ENCODE measurements at places on chromosomes 11 and 22.

- no peak for DNase-seq
These were observed at the start of gene MAPK12 for GRCh38 chr22:50261615-50262459. Gene MAPK12, minus strand, starts transcription at chr22:50261683. Its CDS starts 174 bp downstream, at chr22:50261509.

DNA sequence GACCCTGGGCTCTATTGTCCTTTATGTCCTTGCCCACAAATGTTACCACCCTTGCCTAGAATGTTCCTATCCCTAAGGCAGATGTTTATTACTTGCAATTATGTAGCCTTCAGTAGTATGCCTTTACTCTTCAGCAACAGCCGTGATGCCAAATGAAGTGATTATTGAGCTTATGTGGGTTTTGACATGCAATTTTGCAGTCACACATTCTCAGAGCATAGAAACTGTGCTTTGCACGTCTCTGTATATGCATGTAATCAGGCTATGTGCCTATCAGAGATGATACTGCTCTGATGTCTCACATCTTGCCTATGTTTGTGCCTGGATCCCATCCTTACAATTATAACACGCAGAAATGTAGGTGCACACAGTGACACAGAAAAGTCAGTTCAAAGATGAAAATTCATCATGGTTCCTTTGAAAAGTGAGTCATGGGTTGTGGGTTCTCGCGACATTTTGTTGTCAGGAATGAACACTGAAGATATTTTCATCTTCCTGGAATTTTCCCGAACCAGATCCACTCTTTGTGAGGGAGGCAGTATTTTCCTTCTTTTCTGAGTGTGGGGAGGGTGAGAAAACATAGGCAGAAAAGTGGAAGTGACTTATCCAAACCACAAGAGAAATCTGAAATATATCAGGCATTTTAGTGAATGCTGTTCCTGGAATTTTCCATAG, 81.1 kb downstream of the BMAL1 start:
- DNase-seq: no peak

- no peak for DNase-seq
These were observed 21.8 kb upstream of the SLC5A12 start for GRCh38 chr11:26743622-26744021.

DNA sequence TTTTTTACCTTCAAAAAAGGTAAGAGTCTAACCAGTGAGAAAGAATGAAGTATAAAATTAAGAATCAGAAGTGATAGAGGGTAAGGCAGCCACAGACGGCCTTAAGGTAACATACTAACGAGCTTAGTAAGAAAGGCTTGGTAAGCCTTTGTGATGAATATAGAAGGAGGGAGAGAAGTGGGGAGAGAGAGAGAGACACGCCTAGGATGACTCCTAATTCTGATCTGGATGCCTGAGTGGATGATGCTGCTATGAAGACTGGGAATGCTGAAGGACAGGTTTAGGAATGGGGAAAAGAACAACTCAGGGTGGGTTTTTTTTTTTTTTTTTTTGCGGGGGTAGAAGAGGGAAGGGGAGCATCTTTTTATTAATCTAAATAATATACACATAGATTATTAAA, 4.8 kb downstream of the FBXO3 start:
- DNase-seq: no peak

Measured in immature natural killer cell (primary cell).